ENCODE measurements at places on chromosomes 3 and 15.

DNA sequence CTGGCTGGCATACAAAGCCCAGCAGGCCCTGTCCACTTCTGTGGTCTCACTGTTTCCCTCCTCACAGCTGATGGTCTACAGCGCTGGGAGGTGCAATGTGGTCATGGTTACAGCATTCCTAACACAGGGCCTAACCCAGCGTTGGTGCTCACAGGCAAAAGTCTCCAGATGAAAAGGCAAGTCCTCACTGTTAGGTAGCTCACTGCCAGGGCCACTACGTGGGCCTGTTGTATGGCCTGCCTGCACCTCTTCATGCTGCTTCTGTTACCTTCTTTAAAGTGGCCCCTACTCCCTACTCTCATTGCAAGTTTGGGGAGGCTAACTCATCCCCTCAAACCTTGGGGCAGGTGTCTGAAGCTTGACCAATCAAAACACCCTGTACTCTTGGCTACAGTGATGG is 31.3 kb downstream of the CCDC13 start:
- DNase-seq = no peak

DNA sequence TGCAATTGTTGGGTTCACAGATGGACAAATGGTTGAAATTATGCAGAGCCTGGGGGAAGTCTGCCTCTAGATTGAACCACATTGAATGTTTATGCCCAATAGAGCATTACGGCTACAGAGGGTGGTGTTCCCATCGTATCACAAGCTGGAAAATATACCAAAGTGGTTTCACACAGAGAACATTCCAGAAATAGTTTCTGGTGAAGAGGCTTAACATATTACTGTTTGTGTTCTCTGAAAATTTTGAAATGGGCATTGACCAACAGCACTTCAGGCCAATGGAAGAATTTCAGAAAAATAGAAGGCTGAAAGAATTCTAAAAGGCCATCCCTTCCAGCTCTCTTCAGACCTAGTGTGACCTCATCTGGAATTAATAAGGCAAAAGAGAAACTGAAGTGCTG is 203.9 kb downstream of the NEK10 start:
- no peak for DNase-seq

- no peak for DNase-seq
Observed at GRCh38 chr15:60573936-60574335, 95.0 kb upstream of the ICE2 start.

GRCh38 chr3:50192689-50193141 is 1.3 kb downstream of the GNAT1 start:
- peak; percentile 53 for DNase-seq

DNA sequence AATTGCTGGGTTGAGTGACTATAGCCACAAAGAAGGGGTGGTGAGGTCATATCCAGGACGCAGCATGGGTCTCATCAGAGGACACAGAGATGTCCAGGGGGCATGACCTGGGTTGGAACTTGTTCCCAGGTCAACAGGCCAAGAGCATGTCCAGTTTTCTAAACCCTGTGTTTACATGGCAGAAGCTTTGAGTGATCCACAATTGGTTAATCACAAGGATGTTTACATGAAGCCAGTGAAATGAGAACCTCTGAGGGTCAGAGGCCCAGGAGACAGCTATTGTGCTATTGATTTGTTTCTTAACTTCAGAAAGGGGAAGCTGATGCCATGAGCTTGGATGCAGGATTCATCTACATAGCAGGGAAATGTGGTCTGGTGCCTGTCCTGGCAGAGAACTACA is 42.2 kb upstream of the TOPBP1 start:
- no peak for DNase-seq

- DNase-seq = no peak
Observed at GRCh38 chr15:85154061-85154460, 172.4 kb downstream of the PDE8A start.

- DNase-seq = no peak
Observed at GRCh38 chr15:95041297-95041696, 809.9 kb downstream of the MCTP2 start.

- no peak for DNase-seq
Observed at GRCh38 chr3:52781741-52782140, 4.3 kb downstream of the ITIH1 start.

GRCh38 chr15:29522373-29523276 is 253.0 kb upstream of the NSMCE3 start:
- no peak for DNase-seq

GRCh38 chr15:62254137-62254934 is 89.3 kb upstream of the C2CD4B start:
- DNase-seq = peak; percentile 47

- no peak for DNase-seq
Observed at GRCh38 chr3:74023395-74023794, 398.7 kb upstream of the PDZRN3 start.

GRCh38 chr3:107506458-107506857 is 16.3 kb upstream of the BBX start:
- DNase-seq = peak; percentile 20

- DNase-seq = no peak
Observed at GRCh38 chr15:40328176-40328575, 4.7 kb downstream of the INAFM2 start.

DNA sequence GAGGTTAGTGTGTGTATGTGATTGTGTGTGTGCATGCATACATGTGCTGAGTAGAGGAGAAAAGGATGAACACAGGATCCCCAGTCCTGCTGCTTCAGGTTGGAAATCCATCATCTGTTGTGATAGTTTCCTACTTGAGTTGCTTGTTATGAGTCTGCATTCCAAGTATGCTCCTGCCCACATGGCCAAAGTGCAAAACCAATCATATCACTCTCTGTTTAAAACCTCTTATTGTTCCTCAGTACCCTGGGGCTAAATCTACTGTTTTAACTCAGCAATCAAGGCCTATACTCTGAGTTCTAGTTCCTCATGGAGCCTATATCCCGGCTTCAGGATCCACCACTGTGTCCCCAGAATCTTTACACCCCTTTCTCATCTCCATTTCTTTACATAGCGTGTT is 139.9 kb upstream of the TLE3 start:
- no peak for DNase-seq

DNA sequence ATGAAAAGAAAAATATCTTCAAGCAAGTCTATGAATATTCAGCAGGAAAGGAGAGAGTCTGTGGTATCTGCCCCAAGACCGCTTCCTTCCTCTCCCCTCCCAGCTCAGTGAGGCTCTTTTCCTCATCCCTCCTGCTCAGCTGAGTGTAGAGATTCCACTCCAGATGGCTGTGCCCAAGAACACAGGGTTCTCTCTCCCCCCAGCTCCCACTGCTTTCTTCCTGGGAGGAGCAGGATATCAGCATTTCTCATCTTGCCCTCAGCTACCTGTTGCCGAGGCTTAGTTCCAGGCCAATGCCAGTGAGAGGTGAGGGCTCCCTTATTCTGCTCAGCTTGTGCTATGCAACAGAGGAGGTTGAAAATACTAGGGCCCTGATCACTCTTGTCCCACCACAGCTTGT is 211.9 kb downstream of the SV2B start:
- DNase-seq = peak; percentile 72

GRCh38 chr15:34651997-34652725 is 68.7 kb upstream of the GOLGA8B start:
- no peak for DNase-seq

DNA sequence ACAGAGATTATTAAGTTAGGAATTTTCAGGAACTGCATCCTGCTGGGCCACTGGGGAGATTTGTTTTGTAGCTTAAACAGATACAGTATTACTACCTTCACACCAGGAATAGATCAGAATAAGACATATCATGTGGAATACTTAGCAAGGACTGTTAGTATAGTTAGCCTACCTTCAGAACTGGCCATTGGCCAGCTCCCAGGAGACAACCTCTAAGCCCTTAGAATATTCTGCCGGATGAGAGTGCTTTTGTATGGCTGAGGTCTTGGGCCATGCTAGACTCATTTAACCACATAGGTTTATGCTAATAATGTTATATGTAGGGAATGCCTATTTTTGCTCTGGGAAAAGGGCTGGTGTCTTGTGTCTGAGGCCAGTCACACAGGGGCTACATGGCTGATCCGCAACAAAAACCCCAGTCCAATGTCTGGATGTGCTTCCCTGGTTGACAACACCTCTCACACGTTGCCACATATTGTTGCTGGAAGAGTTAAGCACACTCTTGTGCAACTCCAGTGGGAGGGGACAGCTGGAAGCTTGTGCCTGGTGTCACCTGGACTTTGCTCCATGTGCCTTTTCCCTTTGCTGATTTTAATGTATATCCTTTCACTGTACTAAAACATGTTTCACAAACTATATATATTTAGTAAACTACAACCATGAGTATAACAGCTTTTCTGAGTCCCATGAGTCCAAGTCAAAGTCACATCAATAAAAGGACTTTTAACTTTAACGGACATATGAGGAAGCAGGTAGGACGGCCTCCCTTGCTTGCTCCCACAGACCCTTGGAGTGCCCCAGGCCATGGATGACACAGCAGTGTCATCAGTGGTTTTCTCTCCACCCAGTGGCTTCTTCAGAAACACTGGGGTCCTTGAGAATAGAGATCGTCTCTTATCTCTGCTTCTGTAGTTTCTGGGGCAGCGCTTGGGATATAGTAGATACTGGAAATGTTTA is 118.0 kb upstream of the C3orf80 start:
- no peak for DNase-seq

GRCh38 chr15:57082054-57082728 is 163.7 kb downstream of the TCF12 start:
- no peak for DNase-seq

- DNase-seq = no peak
Observed at GRCh38 chr15:90638201-90638691, 78.9 kb upstream of the BLM start.

GRCh38 chr3:171077261-171077660 is 50.7 kb upstream of the SLC2A2 start:
- DNase-seq = no peak

DNA sequence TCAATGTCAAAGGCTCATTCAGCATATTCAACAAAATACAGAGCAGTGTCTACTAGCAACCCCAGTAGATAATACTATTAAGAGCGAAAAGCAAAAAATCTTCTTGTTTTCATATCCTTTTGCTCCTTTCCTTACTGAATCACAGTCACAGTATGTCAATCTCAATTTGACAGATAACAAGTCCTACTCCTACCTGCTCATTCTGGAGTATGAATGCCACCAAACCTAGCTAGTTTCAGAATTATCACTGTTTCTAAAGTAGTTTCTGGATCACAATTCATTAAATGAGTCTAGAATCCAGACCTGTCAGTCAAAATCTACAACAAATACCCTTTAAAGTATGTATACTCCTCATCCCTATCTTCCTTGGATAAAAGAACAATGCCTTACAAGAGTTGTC is 51.5 kb downstream of the MKRN2 start:
- no peak for DNase-seq

DNA sequence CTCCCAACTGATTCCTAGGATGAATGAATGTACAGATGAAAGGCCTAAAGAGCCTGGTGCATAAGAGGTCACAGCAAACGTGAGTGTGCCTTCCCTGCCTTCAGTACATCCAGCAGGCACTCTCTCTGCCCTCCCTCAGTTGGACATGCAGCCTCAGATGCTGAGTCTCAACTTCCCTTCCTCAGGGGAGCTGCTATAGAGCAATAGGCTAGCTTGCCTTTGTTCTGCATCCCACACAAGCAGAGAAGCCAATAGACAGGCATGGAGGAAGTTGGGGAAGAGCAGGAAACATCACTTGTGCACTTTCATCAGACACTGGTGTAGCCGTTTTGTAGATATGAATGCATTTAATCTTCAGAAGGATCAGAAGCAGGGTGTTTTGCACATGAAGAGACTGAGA is 147.5 kb upstream of the THBS1 start:
- no peak for DNase-seq

- DNase-seq = no peak
Observed at GRCh38 chr3:155846119-155846518, 8.1 kb downstream of the SLC33A1 start.

DNA sequence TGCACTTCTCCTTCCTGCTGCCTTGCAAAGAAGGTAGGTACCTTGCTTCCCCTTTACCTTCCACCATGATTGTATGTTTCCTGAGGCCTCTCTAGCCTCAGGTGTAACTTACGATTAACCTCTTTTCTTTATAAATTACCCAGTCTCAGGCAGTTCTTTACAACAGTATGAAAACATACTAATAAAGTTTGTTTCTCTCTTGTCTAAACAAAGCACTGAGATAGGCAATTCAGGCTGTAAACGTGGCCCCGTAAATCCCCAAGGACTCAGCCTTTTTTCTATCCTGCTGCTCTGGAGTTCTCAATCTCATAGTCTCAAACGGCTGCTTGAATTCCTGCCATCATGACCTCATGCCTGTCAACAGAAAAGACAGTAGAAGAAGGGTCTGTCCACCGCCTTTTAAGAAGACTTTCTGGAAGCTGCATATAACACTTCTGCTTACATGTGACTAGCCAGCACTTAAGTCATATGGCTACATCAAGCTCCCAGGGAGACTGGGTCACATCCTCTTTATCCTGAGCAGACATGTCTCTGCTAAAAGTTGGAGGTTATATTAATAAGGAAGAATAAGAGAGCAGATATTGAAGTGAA is 257.8 kb downstream of the EBLN2 start:
- no peak for DNase-seq

DNA sequence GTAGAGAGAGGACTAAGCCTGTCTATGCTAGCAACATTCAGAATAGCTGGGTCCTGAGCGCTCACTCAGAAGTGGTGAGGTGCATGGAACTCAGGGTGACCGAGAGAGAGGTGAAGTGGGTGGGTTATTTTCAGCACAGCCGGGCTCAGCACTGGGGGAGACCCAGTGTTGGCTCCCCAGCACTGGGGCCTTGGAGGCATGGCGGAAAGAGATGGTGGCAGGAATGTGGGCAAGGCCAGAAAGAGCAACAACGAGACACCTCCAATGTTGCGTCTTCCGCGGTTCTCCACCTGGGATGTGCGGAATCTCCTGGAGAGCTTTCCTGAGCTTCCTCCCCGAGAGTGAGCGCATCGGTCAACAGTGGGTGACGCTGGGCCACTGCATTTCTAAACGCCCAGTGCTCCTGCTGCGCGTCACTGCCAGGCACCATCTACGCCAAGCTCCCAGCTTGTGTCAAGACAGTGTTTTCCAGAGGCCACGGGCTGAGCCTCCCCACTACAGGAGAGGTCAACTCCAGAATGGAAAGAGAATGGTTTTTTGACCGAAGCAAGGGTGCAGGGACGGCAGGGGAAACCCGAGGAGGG is 148.4 kb downstream of the ADAMTS17 start:
- DNase-seq = no peak

- DNase-seq = peak; percentile 90
Observed at GRCh38 chr15:101641894-101642293, 10.3 kb downstream of the TM2D3 start.

- DNase-seq = no peak
Observed at GRCh38 chr3:107236655-107237337, 140.4 kb upstream of the CCDC54 start.

- no peak for DNase-seq
Observed at GRCh38 chr3:116302087-116302747, 143.1 kb downstream of the LSAMP start.

GRCh38 chr3:22012471-22012870 is 261.5 kb upstream of the ZNF385D start:
- no peak for DNase-seq

- DNase-seq = no peak
Observed at GRCh38 chr15:68055224-68055705, 1.1 kb downstream of the PIAS1 start.

GRCh38 chr3:16369885-16370284 is 104.9 kb downstream of the OXNAD1 start:
- no peak for DNase-seq

GRCh38 chr15:57694279-57694678 is 12.2 kb upstream of the POLR2M start:
- no peak for DNase-seq

GRCh38 chr3:126305427-126305826 is 51.8 kb downstream of the KLF15 start:
- no peak for DNase-seq
